ENCODE measurements at places on chromosomes 6 and 20.

DNA sequence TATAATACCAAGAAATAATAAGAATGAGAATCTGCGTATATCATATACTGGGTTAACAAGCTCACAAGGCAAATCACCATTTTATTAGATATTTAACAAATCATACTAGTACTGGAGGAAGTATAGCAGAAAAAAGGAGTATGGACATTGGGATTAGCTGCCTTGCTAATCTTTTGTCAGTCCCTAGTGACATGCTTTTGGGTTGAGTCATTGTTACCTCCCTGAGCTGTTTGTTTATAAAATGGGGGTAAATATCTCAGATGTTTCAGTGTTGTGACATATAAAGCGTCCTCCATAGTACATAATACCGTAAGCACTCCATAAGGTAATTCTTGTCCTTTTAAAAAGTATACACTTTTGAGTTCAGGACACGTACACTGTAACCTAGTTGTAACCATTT, 107.0 kb downstream of the ESR1 start:
- no peak for DNase-seq

DNA sequence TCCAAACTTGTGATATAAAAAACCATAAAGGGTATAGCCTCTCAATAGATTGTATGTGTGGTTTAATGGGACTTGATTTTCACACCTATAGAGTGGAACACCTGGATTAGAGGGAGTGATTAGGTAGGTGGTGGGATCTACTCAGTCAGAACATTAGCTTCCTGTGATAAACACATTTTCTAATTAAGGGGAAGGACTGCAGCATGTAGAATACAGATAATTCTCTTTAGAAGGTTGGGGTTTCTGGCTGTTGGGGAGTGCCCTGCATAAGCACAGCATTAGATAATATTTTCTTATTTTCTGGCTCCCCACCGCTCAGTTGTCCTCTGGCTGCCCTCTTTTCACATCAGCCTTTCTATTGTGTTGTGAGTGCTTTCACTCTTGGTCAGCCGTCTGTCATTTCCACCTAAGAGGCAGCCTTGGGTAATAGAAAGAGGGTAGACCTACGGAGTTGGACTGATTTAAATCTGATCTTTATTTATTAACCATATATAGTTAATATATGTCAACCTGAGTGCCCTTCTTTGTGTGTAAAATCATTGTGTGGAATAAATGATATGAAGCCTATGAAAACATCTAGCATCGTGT, 8.0 kb downstream of the CSE1L start:
- DNase-seq, result no peak

GRCh38 chr6:167513778-167514177, 188.9 kb downstream of the TTLL2 start:
- DNase-seq, result no peak

GRCh38 chr6:8435093-8435844, at the start of gene SLC35B3:
Gene SLC35B3, minus strand, starts transcription at chr6:8435545.
- DNase-seq, result peak; percentile 86

DNA sequence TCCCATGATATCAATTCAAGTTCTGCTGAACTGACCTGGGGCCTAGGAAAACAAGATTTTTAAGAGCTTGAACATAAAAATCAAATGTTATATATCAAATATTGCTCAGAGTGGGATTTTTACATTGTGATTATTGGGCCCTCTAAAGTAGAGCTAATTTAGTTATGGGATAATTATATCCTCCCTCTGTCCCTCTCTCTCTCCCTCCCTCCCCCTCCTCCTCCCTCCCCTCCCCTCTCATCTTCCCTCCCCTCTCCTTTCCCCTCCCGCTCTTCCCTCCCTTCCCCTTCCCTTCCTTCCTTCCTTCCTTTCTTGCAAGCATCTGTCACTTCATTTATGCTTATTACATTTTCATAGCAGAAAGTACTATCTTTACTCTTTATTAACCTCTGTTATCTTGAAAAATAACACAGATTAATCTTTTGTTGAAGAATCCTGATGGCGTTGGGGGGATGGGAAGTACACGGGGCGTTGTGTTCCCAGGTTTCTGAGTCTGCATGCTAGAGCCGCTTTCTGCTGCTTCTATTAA, 32.8 kb downstream of the KIF25 start:
- DNase-seq, result no peak

GRCh38 chr6:42845327-42845694, 34.1 kb upstream of the RPL7L1 start:
- no peak for DNase-seq

- no peak for DNase-seq
These were observed 187.1 kb upstream of the PHACTR1 start for GRCh38 chr6:12529364-12530019.

DNA sequence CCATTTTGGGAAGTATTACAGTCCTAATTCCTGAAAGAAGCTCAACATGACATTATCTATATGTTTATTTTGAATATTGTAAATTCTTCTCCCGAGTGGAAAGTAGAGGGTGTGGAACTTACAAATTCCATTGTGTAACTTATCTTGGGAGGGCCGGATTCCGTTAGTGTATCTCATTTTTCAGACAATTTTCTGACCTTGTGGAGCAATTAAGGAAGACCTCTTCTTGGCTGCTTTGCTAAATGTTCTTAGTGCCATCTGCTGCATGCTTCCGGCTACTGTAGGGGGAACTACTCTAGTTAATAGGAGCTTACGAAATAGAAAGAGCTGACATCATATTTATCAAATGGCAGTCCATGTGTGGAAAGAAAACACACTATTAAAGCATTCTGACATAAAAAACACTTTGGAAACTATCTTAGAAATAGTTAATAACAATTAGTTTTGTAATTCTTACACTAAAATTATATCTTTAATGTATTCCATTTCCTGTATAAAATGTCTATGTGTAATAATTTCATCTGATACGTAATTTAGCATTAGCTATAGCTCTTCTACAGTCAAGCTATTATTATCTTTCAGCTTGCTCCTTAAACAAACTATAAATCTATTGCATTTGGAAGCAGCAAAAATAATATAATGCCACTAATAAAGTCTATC, 41.5 kb upstream of the KCNQ5 start:
- peak; percentile 96 for DNase-seq

DNA sequence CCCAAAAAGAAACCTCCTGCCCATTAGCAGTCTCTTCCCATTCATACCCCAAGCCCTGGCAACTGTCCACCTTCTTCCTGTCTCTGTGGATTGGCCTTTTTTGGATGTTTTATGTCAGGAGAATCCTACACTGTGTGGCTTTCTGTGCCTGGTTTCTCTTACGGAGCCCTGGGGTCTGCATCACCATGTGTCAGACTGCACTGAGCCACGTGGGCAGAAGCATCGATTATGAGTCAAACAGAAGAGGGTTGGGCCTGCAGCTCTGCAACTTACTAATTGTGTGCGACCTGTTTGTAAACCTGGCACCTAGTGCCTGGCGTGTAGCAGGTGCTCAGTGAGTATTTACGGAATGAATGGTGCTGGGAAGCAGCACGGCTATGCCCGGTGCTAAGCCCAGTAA, 62.6 kb downstream of the IGF2R start:
- no peak for DNase-seq

GRCh38 chr20:25039697-25040437, 18.1 kb downstream of the ACSS1 start:
- DNase-seq, result no peak

DNA sequence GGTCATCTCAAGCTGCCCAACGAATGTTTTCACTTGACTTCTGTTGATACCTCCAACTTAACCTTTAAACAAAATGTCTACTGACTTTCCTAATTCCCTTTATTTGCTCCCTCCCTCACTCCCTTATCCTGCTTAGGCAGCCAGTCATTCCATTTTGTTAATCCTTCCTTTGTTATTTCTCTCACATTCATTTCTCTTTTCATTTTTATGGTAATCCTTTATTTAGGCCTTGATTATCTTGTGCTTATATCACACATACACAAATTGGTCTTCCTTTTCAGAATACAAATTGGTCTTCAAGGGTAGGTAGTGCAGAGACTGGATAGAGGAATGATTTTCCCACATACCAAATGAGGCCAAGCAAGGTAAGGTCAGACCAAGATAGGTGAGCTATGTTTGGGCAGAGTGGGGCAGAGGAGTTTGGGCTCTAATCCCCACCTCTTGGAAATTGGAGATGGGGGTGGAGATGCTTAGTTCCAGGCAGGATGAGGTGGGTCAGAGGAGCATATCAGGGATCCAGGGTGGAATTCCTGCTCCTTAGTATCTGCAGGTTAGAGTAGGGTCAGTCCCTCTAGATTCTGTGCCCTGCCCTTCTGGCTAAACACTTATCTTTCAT, 2.0 kb upstream of the SPACA1 start:
- DNase-seq, result no peak

GRCh38 chr6:157121897-157122296, 201.4 kb downstream of the TMEM242 start:
- no peak for DNase-seq

DNA sequence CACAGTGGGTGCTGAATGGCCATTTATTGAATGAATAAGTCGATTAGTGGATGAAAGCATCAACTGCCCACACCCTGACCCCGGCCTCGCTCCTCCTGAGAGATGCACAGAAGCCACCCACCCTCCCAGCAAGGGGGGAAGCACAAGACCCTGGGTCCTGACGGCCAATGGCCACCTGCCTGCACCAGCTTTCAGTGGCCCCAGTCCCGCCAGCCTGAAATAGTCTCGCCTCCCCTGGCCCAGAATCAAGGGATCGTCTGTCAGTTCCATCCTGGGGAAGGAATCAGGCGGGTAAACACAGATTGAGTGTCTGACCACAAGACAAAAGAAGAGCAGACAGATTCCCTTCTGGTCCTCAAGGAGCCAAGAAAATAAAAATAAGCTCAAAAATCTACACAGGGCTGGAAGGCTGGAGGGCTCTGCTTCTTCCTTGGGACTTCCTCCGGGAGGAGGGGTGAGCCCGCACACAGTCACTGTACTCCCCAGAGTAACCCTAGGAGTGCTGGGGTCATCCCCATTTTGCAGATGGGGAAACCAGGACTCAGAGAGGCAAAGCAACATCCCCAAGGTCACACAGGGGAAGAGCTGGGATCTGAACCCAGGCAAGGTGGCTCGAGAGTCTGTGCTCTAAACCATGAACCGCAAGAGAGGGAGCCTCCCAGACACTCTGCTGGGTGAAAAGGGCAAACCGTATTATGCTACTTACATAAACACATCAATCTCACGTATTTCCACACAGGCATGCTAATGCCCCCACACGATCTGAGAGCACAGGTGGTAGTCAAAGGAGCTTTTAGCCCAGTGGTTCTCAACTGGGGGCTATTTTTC, 7.8 kb downstream of the PREX1 start:
- no peak for DNase-seq

GRCh38 chr6:135008072-135008940, 46.3 kb downstream of the HBS1L start:
- no peak for DNase-seq

DNA sequence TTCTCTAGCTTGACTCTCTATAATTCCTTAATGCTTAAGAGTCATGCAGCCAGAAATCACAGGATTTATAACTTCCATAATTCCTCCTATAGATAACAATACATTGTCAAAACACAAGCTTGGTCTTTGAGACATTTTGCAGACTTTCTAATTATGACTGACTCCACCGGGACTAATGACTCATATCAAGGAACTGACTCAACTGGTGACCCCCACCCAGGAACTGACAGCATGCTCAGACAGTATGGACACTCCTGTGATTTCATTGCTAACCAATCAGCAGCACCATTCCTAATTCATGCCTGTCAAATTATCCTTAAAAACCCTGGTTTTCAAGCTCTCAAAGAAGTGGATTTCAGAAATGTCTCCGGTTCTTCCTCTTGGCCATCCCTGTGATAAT, 670.5 kb upstream of the IMPG1 start:
- no peak for DNase-seq

GRCh38 chr20:24718696-24719095, 230.4 kb upstream of the CST7 start:
- no peak for DNase-seq

GRCh38 chr20:50320901-50321796, 130.5 kb downstream of the CEBPB start:
- no peak for DNase-seq

DNA sequence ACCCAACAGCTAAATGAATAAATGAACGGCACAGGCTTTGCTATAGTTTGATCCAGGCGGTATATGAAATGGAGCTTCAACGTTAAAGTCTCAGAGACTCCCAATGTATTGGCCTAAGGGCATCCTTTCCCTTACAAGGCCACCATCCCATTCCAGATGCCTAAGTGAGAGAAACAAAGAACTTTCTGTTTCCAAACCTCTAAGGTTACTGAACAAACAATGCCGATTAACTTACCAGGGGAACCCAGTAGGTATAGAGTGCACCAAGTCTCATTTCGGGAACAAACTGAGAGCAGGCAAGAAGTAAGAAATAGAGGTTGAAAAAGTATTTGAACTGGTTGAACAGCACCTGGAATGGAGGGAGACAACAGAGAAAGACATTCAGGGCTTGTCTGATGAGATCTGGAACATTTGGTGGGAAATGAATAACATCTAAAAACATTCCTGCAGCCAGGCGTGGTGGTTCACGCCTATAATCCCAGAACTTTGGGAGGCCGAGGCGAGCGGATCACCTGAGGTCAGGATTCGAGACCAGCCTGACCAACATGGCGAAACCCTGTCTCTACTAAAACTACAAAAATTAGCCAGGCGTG, 42.5 kb downstream of the ATP9A start:
- DNase-seq, result no peak

GRCh38 chr6:4394786-4395185, 259.4 kb upstream of the ECI2 start:
- DNase-seq, result peak; percentile 46

GRCh38 chr6:89597988-89598387, 40.6 kb downstream of the LYRM2 start:
- peak; percentile 44 for DNase-seq

GRCh38 chr20:63553933-63554290, at the start of gene FNDC11:
Gene FNDC11, plus strand, starts transcription at chr20:63554159. Its CDS starts 1,505 bp downstream, at chr20:63555664.
- DNase-seq, result no peak

GRCh38 chr20:48416002-48416401, 411.8 kb downstream of the PREX1 start:
- no peak for DNase-seq

DNA sequence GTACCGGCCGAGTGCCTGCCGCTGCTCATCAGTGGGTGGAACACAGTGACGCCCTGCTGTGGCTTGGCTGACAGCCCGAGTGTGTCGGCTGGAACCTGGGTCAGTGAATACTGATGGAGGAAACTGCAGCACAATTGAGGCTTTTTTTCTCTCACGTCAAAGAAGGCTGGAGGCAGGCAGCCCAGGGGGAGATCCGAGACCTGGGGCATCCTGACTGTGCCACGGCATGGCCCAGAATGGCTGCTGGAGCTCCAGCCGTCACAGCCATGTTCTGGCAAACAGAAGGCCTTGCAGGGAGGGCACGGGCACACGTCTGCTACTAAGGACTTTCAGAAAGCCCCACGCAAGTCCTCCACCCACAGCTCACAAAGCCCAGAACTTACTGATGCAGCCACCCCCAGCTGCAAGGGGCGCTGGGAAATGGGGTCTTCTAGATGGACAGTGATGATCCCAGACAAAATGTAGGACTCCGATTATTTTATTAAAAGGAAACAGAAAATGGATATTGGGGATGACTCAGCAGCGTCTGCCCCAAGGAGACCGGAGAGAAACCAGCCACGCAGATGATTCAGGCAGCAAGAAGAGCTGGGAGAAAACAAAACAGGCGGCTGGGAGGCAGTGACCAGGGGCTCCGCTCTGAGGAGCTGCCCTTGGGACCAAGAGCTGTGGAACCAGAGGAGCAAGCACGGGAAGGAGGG, 140.0 kb downstream of the TAF4 start:
- no peak for DNase-seq

All from Kasumi-1 (cell line).